ENCODE measurements at places on chromosomes 5 and 9. TPM values are rescaled to one million over a fixed set of nuclear protein-coding genes. Genes with fewer than 3 reads are reported as not detected.

The SH3GL2 gene
- 3.6 TPM for total RNA-seq

The WNT8A gene
- total RNA-seq: not detected

The OR1Q1 gene
- not detected for total RNA-seq

The ITK gene
- not detected for total RNA-seq

The TCF7 gene
- 1.3 TPM for total RNA-seq

The FOXD4L4 gene
- 0.53 TPM for total RNA-seq

The GPX8 gene
- 70.8 TPM for total RNA-seq

The PCDHAC1 gene
- 0.06 TPM for total RNA-seq

Data from glomerular endothelial cell (primary cell).